ENCODE measurements at places on chromosomes 1 and 21. TPM values are rescaled to one million over a fixed set of nuclear protein-coding genes. Genes with fewer than 3 reads are reported as not detected.

The AIRE gene
- total RNA-seq, result 0.10 TPM

GRCh38 chr1:116677474-116678062 is 10.0 kb upstream of the IGSF3 start:
- no peak overlapping the region for H3K27ac ChIP-seq
- H3K27me3 ChIP-seq, result no peaks in the 10 kb centered on the region
- no peak for DNase-seq
- no peak overlapping the region for H3K4me3 ChIP-seq
- no peaks in the 10 kb centered on the region for H3K36me3 ChIP-seq

DNA sequence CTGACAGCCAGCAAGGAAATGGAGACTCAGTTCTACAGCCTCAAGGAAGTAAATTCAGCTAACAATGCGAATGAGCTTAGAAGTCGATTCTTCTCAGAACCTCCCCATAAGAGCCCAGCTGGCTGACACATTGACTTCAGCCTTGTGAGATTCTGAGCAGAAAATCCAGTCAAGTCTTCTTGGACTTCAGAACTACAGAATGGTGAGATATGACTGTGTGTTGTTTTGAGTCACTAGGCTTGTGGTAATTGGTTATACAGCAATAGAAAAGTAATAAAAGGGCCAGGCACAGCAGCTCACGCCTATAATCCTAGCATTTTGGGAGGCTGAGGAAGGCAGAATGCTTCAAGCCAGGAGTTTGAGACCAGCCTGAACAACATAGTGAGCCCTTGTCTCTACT is 161.8 kb upstream of the IVNS1ABP start:
- no peak overlapping the region for H3K27ac ChIP-seq
- no peaks in the 10 kb centered on the region for H3K27me3 ChIP-seq
- no peaks in the 10 kb centered on the region for H3K36me3 ChIP-seq
- no peaks in the 10 kb centered on the region for H3K4me1 ChIP-seq
- no peak for DNase-seq

The MAP3K7CL gene
- 24.0 TPM for total RNA-seq

DNA sequence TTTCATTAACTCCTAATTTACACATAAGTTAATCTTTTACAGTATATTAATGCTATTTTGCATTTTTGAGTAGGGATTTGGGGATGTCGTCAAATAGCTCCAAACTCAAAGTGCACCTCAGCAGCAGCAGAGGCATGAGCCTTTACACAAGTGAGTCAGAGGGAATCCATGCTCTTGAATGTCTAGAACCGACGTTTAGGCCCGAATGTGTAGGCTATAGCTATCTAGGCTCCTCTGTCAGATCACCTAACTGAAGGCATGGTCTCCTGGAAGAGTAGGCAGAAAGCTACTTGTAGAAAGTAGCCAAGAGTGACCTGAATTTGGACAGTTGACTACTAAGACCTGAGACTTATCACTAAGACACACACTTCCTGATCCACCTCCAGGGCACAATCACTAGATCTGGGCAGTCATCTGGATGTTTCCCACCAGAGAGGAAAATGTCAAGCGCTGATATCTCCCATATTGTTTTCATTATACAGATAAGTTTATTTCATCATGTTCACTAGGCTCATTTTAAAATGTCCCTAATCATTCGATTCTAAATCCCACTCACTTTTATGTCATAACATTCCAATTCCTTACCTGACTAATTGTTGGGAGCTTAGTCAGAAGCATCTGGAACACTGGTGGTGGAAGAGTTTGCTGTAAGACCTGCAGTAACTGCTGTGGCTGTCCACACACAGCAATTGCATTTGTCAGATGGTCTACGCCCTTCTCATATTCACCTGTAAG is 15.3 kb downstream of the TOMM20 start:
- no peak overlapping the region for H3K27ac ChIP-seq
- H3K27me3 ChIP-seq, result no peaks in the 10 kb centered on the region
- H3K36me3 ChIP-seq, result peaks cover 88% of the 10 kb centered on the region

DNA sequence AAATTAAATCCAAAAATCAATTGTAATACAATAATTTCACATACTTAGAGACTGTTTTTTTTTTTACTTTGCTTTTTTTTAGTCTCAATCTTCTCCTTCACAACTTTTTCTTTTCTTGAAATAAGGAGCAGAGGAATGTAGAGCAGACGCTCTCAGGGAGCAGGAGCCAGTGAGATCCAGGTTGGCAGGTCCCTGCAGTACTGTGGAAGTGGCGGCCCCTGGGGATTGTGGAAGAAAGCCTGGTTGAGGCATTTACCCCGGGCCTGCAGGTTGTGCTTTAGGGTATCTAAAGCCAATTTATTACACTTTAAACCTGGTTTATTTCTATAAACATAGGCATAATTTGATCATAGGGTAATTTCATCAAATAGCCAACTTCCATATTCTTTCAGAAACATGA is 748 bp upstream of the OR2AJ1 start:
- H3K4me3 ChIP-seq, result no peak overlapping the region
- H3K4me1 ChIP-seq, result no peaks in the 10 kb centered on the region
- no peaks in the 10 kb centered on the region for H3K27me3 ChIP-seq
- no peak overlapping the region for H3K27ac ChIP-seq
- DNase-seq, result no peak

DNA sequence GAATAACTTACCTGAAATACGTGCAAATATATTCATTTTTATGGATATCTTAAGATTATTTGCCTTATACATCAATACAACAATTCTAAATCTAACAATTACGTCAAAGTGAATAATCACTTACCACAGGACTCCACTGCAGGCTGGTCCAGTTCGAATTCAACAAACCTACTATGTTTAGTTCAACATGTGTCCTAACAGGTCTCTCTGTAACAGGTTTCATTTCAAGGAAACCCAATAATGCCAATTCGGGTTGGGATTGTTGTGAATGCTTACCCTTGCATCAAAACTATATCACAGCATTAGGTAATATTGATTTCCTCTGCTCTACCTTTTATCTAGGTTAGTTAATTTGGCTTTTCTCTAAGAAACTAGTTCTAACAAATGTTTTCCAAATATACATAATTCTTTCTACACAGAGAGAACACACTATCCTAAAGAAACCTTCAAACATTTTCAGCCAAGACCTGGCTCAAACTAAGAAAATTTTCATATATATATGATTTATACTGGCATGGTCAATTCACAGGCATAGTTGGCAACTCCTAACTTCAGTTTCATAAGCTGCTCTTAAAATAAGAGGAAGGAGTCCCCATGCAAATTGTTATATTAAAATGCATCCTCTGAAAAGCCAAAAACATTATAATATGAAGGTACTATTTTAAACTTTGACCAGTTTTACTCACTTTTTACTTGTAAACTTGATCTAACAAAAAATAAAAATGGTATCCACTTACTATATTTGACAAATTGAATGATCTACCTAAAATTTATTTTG is 4.5 kb downstream of the IVNS1ABP start:
- DNase-seq, result no peak
- peaks cover 10% of the 10 kb centered on the region for H3K4me1 ChIP-seq
- H3K36me3 ChIP-seq, result peaks cover 43% of the 10 kb centered on the region

DNA sequence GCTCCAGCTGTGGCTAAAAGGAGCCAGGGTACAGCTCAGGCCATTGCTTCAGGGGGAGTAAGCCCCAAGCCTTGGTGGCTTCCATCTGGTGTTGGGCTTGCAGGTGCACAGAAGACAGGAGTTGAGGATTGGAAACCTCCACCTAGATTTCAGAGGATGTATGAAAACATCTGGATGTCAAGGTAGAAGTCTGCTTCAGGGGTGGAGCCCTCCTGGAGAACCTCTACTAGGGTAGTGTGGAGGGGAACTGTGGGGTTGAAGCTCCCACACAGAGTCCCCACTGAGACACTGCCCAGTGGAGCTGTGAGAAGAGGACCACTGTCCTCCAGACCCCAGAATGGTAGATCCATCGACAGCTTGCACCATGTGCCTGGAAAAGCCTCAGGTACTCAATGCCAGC is 183.0 kb downstream of the PDE4B start:
- no peak overlapping the region for H3K4me3 ChIP-seq
- H3K27ac ChIP-seq, result no peak overlapping the region
- no peaks in the 10 kb centered on the region for H3K36me3 ChIP-seq
- no peaks in the 10 kb centered on the region for H3K27me3 ChIP-seq

DNA sequence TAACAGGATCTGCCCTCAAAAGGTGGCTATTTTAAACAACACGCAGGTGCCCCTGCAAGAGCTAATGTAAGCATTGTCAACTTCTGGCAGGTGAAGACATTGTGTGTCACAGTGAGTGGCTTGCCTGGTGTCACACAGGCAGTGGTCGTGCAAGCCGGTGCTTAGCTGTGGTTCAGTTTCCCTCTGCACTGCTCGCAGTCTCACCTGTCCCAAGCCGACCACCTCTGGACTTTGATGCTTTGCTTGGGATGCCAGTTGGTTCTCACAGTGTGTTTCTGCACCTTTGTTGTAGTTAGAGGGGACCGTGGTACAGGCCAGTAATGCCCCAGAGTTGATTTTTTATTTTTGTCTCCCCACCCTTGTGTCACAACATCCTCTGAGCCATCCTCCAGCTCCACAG is 85.2 kb downstream of the UCK2 start:
- DNase-seq, result no peak
- H3K4me3 ChIP-seq, result no peak overlapping the region
- H3K4me1 ChIP-seq, result no peaks in the 10 kb centered on the region
- no peak overlapping the region for H3K27ac ChIP-seq
- peaks cover 4% of the 10 kb centered on the region for H3K36me3 ChIP-seq

- no peak overlapping the region for H3K27ac ChIP-seq
- H3K4me3 ChIP-seq, result no peak overlapping the region
- peaks cover 8% of the 10 kb centered on the region for H3K27me3 ChIP-seq
- no peaks in the 10 kb centered on the region for H3K36me3 ChIP-seq
Measured at GRCh38 chr1:56543783-56544612, 35.4 kb downstream of the PLPP3 start.

DNA sequence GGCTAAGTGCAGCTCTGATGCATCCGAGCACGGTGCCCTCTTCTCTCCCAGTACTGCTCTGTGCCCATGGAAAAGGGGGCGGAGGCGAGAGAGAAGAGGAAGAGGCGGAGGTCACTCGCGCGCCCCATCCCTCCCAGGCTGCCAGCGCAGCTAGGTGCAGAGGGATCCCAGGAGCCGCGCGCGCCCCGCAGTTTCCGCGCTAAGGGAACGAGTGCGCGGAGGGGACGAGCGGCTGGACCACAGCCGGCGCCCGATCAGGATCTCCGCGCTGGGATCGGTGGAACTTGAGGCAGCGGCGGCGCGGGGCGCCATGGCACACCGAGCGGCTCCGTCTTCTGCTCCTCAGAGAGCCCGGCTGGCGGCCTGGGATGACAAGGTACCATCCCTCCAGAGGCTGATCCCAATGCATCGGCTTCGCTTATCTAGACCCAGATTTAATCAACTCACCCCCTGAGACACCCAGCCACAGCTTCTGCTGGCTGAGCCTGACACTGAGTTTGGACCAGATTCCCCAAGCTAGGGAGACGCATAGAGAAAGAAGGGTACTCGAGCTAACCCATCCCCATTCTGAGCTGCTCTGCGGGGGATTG is at the start of gene PTGFR:
Gene PTGFR, plus strand, starts transcription at position 114 of the 590 bp plus-strand sequence. CDS start 1,770 bp downstream, outside the sequence.
- H3K36me3 ChIP-seq, result no peaks in the 10 kb centered on the region
- no peaks in the 10 kb centered on the region for H3K4me1 ChIP-seq
- DNase-seq, result no peak
- no peaks in the 10 kb centered on the region for H3K27me3 ChIP-seq
- H3K27ac ChIP-seq, result no peak within 1 kb of the TSS

- DNase-seq, result peak; percentile 6
- no peak overlapping the region for H3K27ac ChIP-seq
- H3K4me3 ChIP-seq, result no peak overlapping the region
- no peaks in the 10 kb centered on the region for H3K27me3 ChIP-seq
- H3K4me1 ChIP-seq, result no peaks in the 10 kb centered on the region
- H3K36me3 ChIP-seq, result no peaks in the 10 kb centered on the region
Measured at GRCh38 chr1:185158800-185159199, 1.8 kb downstream of the SWT1 start.

The ETS2 gene
- total RNA-seq, result 11.8 TPM

- no peak overlapping the region for H3K27ac ChIP-seq
- no peaks in the 10 kb centered on the region for H3K27me3 ChIP-seq
- no peaks in the 10 kb centered on the region for H3K4me1 ChIP-seq
- H3K4me3 ChIP-seq, result no peak overlapping the region
Measured at GRCh38 chr1:160971618-160972056, 17.0 kb upstream of the ITLN2 start.

GRCh38 chr1:2133879-2134215 is 60.7 kb downstream of the FAAP20 start:
- H3K4me1 ChIP-seq, result peaks cover 6% of the 10 kb centered on the region
- H3K27ac ChIP-seq, result no peak overlapping the region
- H3K36me3 ChIP-seq, result no peaks in the 10 kb centered on the region

The C1orf21 gene
- 5.8 TPM for total RNA-seq

GRCh38 chr1:229993060-229993459 is 74.0 kb upstream of the GALNT2 start:
- no peaks in the 10 kb centered on the region for H3K36me3 ChIP-seq
- H3K4me1 ChIP-seq, result no peaks in the 10 kb centered on the region
- DNase-seq, result no peak
- H3K27ac ChIP-seq, result no peak overlapping the region
- no peak overlapping the region for H3K4me3 ChIP-seq

GRCh38 chr1:166489670-166490436 is 323.1 kb upstream of the FAM78B start:
- peak overlapping the region; percentile 85 for H3K27ac ChIP-seq
- H3K4me3 ChIP-seq, result peak overlapping the region; percentile 58
- no peaks in the 10 kb centered on the region for H3K27me3 ChIP-seq

- H3K4me3 ChIP-seq, result no peak overlapping the region
- H3K36me3 ChIP-seq, result peaks cover 53% of the 10 kb centered on the region
- H3K27ac ChIP-seq, result peak overlapping the region; percentile 10
- peaks cover 27% of the 10 kb centered on the region for H3K4me1 ChIP-seq
- H3K27me3 ChIP-seq, result no peaks in the 10 kb centered on the region
Measured at GRCh38 chr1:6627841-6628545, 3.3 kb downstream of the THAP3 start.

DNA sequence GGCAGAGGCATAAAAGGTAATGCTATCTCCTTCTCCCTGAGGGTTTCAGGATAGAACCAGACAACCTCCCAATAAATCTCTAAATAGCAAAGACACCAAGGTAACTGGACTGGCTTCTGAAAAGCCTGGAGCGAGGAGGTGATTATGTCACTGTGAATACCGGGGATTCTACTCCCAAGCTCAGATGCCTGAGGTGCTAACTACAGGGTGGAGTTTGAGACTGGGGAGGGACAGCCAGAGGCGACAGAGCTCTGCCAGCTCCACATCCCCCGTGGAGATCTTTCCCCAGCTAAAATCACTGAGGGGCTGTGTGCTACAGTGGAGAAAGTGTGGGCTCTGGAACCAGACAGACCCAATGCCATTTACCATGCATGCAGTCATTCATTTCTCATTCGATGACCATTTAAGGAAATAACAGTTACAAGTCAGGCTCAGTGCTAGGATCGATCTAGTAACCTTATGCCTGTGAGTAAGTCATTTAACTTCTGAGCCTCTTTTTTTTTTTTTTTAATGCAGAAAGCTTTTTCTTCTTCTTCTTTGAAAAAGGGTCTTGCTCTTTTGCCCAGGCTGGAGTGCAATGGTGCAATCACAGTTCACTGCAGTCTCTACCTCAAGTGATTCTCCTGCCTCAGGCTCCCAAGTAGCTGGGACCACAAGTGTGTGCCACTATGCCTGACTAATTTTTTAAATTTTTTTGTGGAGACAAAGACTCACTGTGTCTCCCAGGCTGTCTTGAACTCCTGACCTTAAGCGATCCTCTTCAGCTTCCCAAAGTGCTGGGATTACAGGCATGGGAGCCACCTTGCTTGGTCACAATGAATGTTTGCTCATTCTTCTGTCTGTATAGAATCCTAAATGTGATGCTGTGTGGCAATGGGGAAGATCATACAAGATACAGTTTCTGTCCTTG is 8.1 kb upstream of the SLC45A3 start:
- peaks cover 28% of the 10 kb centered on the region for H3K4me1 ChIP-seq
- DNase-seq, result no peak
- no peaks in the 10 kb centered on the region for H3K36me3 ChIP-seq
- no peaks in the 10 kb centered on the region for H3K27me3 ChIP-seq
- H3K4me3 ChIP-seq, result no peak overlapping the region
- no peak overlapping the region for H3K27ac ChIP-seq

GRCh38 chr1:15627343-15627988 is 10.2 kb downstream of the DDI2 start:
- DNase-seq, result peak; percentile 30
- peaks cover 6% of the 10 kb centered on the region for H3K4me1 ChIP-seq
- no peak overlapping the region for H3K4me3 ChIP-seq

Data from SJCRH30 (cell line).